ENCODE measurements at places on chromosomes 5 and 9.
A peak's percentile ranks its signal among the peaks of the same experiment; 100 is the strongest.

DNA sequence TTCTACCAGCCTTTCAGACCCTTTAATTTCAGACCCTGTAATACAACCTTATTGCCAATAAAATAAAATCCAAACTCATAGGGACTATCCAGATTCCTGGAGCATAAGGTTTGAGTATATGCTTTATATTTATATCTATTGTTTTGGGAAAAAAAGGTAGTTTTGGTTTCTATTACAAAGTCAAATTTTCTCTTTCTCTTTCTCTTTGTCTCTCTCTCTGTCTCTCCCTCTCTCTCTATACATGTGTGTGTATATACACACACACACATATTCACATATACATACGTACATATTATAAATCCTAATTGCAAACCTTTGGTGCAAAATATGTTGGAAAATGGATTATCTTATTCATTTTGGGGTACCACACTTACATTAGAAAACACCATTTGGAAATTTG lies 39.0 kb downstream of the TMEM232 start:
- no peak for DNase-seq

DNA sequence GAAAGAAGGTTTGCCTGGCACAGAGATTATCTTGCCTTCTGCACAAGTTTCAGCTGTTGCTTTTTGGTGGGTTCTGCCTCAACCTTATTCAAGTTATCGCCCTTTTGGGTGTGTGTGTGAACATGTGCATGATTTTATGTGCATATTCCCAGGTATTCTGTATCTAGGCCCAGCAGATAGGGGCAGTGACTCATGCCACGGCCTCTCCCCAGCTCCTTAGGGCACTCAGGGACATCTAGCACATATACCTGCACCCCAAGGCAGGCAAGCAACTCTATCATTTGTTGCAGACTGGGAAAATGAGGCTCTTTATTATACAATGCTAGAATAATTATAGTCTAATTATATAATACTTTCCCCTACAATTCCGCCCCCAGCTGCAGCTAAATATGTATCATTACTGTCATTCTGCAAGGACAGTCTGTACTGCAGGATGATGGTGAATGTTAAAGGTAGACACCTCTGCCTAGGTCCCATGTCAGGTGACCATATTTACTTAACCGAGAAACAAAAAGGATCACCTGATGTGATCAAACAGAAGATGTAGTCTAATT lies 128.9 kb downstream of the PDE8B start:
- DNase-seq, result no peak

DNA sequence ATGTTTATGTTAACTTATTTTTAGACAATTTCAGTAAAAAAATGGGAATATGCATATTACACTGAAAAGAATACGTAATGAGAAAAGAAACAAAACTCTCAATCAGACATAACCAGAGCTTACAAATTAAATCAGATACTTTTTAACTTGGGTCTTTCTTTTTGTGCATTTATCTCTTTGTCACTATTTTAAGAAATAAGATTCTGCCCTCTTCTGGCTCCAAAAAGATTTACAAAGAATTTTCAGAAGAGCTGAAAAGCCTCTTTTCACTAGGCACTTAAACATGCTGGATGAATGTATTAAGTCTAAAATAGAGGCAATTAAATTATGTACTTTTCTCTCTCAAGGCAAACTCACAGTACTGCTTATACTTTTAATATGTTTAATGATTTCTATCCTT lies 55.5 kb downstream of the CEP120 start:
- no peak for DNase-seq

GRCh38 chr9:19163631-19164030 lies 36.3 kb upstream of the PLIN2 start:
- no peak for DNase-seq

GRCh38 chr5:92963800-92964199 lies 617.2 kb downstream of the NR2F1-AS1 start:
- DNase-seq, result no peak

GRCh38 chr9:75378036-75378435 lies 289.7 kb downstream of the OSTF1 start:
- DNase-seq, result no peak

- DNase-seq, result no peak
These were observed at the start of gene SLC25A48 for GRCh38 chr5:135834639-135835529. Gene SLC25A48, plus strand, starts transcription at chr5:135834663. Its CDS starts 185 bp downstream, at chr5:135834848.

- no peak for DNase-seq
These were observed 873 bp downstream of the C9orf50 start for GRCh38 chr9:129619787-129620668.

GRCh38 chr5:17258431-17258830 lies 41.0 kb downstream of the BASP1 start:
- DNase-seq, result no peak

GRCh38 chr9:73046769-73047168 lies 93.9 kb upstream of the ALDH1A1 start:
- no peak for DNase-seq

GRCh38 chr5:59259237-59259636 lies 634.3 kb downstream of the PDE4D start:
- DNase-seq, result no peak

DNA sequence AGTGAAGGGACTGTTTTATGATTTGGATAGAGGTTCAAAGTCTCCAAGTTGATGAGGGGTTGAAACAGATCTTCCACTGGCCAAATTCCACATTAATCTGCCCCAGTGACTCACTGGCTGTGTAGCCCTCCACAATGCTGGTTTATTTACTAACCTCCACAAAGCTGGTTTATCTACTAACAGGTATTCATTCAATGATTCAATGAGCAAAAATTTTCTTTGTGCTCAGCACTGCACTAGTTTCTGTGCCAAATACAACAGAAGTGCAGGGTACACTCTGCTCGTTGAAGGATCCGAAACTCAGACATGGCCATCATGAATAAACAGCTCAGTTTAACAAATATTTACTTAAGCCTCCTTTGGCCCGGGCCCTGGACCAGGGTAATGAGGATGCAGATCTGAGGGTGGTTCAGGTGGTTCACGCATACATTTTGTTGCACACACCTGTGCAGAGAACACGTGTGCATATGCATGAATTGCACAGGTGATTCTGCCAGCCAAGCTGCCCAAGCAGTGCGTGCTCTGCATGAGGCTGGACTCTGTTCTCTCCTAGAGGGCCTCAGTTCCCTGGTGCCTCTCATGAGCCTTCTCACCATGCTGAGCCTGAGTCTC lies 71.0 kb downstream of the SH3PXD2B start:
- no peak for DNase-seq

- DNase-seq, result peak; percentile 39
These were observed 175.1 kb upstream of the OTULINL start for GRCh38 chr5:14406554-14406849.

DNA sequence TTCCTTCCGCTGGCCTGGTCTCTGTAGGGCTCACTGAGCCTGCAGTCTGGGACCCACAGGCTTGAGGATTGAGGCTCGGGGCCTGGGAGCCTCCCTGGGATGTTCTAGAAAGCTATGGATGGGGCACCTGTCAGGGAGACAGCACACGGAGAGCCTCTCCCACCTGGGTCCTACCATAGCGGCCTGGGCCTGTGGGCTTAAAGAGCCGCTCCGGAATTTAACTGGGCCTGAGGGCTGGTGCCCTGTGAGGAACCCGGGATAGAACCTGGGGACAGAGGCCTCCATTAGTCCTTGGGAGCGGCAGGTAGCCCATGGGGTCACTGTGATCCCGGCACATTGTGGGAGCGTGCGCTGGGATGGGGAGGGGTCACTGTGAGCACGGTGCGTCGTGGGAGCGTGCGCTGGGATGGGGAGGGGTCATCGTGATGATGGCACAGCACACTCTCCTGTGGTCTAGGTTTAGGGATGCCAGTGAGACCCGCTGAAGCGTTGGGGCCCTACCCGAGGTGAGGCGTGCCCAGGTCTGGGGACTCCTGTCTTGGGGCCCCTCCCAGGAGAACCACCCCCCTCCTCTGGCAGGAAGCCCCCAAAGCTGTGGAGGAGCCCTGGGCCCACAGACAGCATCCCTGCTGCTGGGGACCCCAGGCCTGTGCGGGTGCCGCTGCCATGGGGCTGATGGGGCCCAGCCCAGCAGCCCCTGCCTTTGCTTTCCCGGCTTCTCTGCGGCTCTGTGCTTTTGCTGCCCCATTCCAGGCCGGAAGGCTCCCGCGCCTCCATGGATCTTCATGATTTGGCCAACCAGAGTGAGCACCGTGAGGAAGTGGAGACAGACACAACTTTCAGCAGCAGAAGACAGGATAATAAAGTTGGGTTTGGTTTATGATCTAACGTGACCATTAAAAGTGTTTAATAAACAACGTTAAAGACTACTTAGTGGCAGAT lies 3.4 kb upstream of the CEP72 start:
- DNase-seq, result no peak

DNA sequence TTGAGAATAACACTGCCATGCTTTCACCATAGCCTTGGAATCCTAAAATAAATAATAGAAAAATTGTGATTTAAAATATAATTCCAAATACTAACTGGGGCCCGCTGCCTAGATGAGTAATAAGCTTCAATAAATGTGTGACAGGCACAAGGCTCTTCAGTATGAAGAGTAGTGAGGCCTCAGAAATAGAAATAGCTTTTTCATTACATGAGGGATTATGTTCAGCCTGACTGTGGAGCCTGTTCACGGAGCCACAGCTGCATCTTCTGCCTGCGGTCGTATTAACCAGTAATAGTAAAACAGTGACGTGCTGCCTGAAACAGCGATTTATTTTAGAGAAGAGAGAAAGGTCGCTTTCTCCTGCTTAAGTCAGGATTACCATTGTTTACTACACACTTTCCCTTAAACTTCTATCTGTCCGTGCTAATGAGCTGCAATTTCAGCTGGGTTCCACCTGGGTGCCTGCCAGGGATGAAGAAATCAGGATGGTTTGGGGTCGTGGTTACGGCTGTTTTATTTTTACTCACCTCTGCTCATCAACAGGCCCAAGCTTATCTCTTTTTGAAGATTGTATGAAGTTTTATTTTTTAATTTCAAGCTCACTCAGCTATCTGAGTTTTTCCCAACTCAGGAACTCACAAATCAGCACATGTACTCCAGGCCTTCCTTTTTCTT lies 284.9 kb upstream of the WWC1 start:
- DNase-seq, result no peak

- DNase-seq, result no peak
These were observed 436.4 kb upstream of the FTMT start for GRCh38 chr5:121415270-121415669.

GRCh38 chr5:67983251-67984110 lies 232.1 kb upstream of the PIK3R1 start:
- peak; percentile 82 for DNase-seq

GRCh38 chr5:6302684-6303083 lies 75.7 kb downstream of the MED10 start:
- DNase-seq, result no peak

DNA sequence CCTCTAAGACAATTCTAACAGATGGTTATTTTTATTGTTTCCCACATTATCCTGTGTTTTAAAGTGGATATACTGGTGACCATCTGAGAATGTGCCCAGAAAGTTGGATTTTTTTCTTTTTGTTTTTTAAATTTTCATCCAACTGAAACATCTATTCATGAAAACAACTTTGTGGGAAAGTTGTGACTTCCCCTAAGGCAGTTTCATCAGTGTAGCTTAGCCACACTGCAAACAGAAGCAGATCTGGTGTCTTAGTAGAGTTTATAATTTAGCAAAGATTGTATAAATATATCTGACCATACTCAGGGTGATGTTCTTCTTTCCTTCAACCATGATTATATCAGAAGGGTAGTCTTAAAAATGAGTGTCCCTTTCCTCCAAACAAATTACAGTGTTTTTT lies 1241.3 kb downstream of the MAT2B start:
- DNase-seq, result no peak

- DNase-seq, result no peak
These were observed 17.9 kb upstream of the NRARP start for GRCh38 chr9:137319739-137320551.

DNA sequence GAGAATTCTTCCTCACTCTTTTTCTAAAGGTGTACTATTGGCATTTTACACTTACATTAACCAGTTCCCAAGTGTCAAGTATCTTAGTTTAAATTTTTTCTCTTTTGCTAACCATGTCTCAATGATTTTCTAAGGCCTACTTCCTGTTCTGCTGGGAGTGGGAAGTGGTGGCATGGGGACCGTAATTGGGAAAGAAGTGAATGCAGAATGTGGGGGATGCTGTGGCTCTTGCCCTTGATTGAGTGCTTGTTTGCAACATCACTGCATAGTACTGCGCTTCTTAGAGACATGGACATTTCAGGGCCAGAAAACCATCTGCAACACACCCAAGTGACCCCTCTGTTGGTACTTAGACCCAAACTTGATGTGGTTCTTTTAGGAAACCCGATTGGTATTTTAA lies 32.8 kb downstream of the MRRF start:
- no peak for DNase-seq

DNA sequence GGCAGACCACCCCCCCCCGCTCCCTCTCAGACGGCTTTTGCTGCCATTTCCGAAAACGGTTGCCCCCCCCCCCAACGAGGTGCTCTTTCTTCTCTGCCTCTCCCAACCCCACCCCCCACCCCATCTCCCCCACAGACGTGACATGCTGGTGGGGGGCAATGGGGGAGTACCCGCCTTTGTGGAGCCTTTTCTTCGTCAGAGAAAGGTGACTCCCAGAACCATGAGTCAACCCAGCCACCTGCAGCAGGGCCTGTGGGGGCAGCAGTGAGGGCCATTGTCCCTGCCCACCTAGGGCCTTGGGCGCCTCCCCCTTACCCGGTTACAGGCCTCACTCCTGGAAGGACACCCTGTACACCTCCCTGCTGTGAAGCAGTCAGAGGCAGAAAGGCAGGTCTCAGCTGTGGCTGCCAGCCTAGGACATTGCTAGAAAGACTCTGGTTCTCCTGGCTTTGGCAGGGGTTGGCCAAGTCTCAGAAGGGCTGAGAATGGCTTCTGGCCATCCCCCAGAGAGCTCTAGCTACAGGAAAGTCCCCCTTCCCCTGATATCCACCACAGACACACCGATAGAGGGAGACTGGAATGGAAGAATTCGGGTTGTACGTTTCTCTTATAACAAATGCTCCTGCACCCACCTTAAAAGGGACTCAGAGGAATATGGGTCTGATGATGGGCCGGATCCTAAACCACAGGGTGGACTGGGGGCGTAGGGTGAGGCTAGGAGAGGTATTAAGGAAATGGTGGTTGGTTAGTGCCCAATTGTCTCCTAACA lies 2.2 kb downstream of the DNAJB5 start:
- DNase-seq, result no peak

Measured in BJ (cell line).